NCI-H510A (cell line): ENCODE measurements at places on chromosomes 11 and 22.

- no peak for DNase-seq
Measured at GRCh38 chr11:32034149-32034548, 56.7 kb upstream of the RCN1 start.

DNA sequence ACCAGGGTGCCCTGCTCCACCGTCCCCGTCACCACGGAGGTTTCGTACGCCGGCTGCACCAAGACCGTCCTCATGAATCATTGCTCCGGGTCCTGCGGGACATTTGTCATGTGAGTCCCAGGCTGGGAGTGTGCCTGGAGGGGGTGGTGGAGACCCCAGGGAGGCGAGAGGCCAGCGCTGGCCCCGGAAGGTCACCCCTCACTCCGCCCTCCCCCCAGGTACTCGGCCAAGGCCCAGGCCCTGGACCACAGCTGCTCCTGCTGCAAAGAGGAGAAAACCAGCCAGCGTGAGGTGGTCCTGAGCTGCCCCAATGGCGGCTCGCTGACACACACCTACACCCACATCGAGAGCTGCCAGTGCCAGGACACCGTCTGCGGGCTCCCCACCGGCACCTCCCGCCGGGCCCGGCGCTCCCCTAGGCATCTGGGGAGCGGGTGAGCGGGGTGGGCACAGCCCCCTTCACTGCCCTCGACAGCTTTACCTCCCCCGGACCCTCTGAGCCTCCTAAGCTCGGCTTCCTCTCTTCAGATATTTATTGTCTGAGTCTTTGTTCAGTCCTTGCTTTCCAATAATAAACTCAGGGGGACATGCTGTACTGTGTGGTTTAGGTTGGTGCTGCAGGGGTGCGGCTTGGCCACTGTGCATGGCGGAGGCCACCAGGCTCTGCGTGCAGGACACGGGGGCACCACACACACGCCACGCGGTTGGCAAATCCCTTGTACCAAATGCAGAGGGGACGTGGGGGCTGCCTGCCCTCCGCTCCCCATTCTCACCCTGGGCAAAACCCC lies 35.4 kb downstream of the MUC2 start:
- no peak for DNase-seq

DNA sequence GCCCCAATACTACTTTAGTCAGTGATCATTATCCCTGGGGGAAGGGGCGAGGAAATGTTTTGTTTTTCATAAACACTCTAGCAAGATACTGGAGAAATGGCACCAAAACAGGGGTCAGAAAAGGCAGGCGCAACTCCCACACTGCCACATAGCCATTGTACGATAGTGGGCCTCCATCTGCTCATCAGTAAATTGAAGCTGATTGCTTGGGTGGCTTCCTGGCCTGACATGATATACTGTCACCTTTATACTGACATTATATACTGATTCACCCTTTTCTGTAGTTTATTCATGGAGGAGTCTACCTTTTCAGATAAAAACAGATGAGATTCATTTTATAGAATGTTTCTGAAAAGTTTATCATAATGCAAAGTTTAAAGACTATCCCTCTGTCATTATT lies 51.6 kb upstream of the CCDC34 start:
- DNase-seq: no peak

DNA sequence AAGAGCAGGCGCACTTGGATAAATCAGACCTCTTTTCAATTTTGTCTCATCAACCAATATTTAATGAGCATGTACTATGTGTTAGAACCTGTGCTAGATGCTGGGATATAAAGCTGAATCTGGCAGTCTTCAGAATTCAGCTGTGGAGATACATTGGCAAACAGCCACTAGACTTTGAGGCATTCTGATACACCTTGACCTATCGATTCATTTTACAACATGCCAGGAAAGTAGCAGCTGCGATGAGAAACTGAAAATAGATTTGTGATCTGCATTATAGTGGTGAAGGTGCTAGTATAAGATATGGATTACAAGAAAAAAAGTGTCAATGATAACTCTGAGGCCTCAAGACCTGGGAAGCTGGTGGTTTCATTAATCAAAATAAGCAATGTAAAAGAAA lies 1338.1 kb upstream of the TENM4 start:
- DNase-seq: no peak

- DNase-seq: no peak
Measured at GRCh38 chr22:33440756-33441155, 382.6 kb upstream of the SYN3 start.

DNA sequence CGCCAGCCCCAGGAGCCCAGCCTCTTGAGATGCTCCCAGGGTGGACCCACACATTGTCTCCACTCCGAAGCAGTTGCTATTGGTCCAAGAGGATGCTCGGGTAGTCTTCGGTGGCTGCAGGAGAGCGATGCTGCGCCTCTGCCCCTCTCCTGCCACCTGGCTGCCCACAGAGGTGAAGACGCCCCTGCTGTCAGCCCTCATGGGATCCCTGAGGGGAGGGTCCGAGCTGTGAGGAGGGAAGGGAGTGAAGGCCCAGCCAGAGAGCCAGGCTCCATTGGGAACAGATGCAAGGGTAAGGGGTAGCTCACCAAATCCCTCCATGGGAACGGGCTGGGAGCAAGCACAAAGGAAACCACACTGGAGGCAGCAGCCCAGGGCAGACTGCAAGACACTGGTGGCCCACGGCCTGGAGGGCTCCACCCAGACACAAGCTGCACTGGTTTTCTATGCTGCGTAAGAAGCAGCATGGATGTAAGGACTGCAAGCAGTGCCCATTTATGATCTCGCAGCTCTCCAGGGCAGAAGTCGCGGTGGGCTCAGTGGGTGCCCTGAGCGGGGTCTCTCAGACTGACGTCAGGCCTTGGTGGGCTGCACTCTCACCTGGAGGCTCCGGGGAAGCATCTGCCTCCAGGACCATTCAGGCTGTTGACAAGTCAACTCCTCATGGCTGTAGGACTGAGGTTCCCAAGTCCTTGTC lies 15.7 kb downstream of the TSPAN32 start:
- no peak for DNase-seq

DNA sequence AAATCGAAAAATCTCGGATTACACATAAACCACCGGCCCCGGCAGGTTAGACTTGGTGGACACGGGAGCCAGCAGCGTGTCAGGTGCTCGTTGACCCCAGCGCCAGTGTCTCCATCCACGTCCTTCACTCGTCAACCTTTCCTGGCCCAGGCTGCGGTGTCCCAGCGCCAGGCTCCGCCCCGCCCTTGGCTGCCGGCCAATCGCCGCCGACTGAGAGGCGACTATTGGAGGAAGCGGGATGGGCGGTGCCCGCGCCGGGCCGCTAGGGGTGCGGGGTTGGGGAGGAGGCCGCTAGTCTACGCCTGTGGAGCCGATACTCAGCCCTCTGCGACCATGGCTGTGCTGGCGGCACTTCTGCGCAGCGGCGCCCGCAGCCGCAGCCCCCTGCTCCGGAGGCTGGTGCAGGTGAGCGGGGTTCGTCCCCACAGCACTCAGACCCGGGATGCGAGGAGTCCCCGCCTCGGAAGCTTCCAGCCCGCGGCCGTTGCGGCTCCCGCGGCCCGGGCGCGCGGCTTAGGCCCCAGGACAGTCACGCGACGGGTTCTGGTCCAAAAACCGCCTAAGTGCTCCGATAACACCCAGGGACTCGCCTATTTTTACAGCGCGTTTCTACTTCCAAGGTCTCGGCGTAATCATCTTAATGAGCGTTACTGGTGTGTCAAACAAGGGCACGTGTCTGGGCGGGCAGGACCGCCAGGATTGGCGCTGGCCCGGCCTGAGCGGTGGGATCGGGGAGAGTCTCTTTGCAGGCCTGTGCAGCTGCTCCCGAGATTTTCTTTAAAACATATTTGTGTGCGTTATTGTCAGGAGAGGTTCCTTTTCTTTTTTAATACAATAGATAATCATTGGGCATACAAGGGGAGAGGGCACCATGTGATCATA lies at the start of gene ACAT1:
TSS of gene ACAT1 (plus strand) at position 294 of the 882 bp plus-strand sequence. CDS start at position 334, 40 bp downstream.
- peak; percentile 78 for DNase-seq

- no peak for DNase-seq
Measured at GRCh38 chr22:37419370-37419968, 7.8 kb downstream of the ELFN2 start.

DNA sequence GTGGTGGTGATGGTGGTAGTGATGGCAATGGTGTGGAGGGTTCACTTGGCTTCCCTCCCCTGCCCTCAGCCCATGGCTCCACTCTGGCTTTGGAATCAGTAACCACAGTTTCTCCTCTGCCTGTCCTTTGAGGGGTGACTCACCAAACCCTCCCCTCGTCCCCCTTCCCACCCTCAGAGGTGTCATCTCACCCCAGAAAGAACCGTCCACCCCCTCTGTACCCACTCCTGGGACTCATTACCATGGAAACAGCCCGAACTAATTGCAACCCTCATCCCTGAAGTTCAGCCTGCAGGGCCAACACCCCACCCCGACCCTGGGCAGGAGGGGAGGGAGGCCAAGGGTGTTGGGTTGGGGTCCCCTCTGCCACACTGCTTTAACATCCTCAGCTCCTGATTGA lies 26.6 kb downstream of the PHLDB1 start:
- no peak for DNase-seq

- DNase-seq: no peak
Measured at GRCh38 chr11:69391192-69392103, 90.0 kb upstream of the LINC01488 start.

DNA sequence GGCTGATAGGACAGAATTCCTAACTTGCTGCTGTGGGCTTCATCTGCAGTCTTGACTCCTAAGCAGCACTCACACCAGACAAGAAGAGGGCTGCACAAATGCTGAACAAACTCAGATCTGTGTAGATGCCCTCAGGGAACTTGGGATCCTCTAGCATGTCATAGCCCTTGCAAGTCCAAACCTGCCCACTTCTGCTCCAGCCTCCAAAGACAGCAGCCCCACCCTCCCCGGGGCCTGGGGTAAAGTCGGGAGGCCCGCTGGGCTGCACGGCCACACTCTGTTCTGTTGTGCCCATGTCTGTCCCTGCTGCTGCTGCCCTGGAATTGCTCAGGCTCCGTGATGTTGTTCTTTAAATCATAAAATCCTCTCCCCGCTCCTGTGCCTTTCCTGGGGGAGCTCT lies 28.3 kb downstream of the DRD2 start:
- DNase-seq: no peak

DNA sequence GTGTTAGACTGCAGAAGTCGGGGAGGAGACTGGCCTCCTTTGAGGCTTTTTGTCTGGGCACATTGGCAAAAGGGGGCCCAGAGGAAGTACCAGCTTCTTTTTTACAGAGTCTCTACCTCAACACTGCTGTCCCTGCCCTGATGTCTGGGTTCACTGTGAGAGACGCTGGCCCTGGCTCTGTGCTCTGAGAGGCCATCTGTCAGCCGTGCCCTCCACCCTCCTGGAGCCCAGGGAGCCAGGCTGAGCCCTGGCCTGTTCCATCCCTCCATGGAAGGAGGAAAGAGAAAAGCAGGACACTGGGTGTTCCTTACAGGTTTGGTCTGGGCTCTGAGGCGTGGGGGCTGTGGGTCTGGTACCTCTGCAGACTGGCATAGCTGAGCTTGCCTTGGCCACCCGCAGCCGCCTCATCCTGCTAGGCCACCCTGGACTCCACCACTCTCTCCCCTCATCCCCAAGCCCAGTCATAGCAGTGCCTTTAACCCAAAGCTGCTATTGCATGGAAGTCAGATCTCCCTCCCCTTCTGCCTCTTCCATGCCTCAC lies 105.5 kb upstream of the PARVA start:
- DNase-seq: no peak

GRCh38 chr11:60360621-60361020 lies 17.7 kb upstream of the MS4A7 start:
- DNase-seq: no peak

- no peak for DNase-seq
Measured at GRCh38 chr11:78033040-78033439, 10.0 kb upstream of the KCTD14 start.

- no peak for DNase-seq
Measured at GRCh38 chr22:29359469-29359868, 28.9 kb downstream of the AP1B1 start.

DNA sequence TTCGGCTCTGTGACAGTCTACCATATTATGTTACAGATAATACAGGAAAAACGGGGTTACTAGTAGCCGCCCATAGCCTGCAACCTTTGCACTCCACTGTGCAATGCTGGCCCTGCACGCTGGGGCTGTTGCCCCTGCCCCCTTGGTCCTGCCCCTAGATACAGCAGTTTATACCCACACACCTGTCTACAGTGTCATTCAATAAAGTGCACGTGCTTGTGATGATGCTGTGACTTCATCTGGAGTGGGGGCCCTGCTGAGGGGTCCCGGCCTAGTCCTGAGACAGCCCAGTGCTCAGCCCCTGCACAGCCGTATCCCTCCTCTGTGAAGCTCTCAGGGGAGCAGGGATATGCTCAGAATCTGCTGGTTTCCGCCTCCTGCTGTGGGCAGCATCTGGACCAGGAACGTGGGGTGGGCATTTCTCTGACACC lies 1.2 kb downstream of the IFITM1 start:
- DNase-seq: no peak

DNA sequence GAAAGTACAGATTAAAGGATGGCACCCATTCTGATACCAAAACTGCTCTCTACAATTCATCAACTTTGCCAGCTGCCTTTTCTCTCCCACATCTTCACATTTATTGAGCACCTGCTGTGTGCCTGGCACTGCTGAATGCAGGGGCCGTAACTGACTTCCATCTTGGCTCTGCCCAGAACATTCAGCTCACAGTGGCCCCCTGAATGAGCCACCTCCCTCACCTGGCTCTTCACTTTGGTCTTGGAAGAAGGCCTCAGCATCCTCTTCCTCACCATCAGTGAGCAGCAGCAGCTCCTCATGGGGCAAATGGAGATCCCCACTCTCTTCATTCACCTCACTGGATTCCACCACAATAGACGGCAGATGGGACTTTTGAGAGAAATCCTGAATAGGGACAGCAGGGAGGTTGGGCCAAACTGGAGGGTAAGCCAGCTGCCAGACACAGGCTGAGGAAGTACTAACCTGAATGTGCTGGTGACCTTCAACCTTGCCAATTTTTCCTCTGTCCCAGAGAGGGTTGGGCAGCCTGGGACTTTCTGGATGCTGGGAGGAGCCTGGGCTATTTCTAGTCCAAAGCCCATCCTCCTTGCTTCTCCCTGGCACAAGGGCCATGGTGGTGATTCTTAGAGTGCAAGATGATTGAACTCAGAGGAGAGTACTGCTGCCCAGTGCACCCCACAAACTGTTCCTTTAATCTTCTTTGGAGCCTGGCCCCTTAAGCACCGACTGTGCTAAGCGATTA lies 1.9 kb upstream of the UQCC3 start:
- no peak for DNase-seq

DNA sequence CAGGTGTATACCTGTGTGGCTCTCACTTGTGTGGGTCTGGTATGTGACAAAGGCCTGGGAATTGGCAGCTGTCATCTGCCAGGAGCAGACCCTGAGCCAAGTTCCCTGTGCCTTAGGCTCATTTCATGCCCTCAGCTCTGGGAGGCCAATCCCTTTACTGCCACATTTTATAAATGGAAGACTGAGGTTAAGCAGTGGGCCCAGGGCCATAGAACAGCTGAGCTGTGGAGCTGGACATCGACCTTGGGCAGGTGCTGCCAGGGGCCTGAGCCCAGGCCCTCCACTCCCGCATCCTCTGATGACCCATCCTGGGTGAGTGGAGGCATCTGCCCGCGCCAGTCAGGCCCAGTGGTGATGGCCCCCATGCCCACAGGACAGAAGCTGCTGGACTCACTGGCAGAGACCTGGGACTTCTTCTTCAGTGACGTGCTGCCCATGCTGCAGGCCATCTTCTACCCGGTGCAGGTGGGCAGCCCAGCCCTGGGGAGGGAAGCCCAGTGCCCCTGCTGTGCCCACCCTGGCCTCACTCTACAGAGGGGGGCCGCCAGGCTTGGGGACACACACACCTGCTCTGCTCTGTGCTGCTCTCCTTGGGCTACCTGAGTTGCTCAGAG lies 20.9 kb upstream of the ARHGAP8 start:
- no peak for DNase-seq
